ENCODE measurements at places on chromosomes 1 and 21.

GRCh38 chr1:200143347-200143746, 115.8 kb downstream of the NR5A2 start:
- no peak for DNase-seq

DNA sequence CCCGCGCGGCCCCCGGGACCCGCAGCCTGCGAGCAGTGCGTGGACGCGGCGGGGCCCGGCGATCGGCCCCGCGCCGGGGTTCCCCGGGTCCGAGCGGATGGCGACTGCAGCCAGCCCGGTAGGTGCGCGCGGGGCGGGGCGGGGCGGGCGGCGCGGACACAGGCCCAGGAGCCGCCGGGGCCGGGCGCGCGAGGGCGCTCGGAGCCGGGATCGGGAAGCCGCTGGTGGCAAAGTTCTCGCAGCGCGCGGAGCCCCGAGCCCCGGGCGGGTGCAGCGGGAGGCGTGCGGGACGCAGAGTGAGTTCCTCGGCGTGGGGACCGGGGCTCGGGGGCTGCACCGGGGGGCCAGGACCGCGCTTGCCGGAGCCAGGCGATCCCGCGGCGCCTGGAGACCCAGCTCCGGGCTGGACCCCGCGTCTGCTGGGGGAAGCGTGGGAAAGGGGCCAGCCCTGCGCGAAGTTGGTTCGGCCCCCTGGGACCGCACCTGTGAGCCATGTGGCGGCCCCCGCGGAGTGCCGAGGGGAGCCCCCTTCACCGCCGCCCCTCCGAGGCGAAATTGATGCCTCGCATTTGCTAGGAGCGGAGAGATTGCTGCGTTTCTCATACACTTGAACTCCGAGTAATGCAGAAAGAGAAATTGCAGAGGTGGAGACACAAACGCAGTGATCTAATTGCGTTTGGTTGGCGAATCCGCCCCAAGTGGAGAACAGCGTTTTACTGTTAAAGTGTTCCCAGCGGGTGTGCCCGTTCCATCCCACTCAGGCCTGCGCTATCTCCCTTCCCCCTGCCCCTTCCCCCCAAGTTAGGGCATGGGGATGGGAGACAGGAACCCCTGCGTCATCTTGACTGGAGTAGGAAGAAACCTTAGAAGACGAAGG, 228.9 kb upstream of the TMEM51 start:
- DNase-seq = no peak

DNA sequence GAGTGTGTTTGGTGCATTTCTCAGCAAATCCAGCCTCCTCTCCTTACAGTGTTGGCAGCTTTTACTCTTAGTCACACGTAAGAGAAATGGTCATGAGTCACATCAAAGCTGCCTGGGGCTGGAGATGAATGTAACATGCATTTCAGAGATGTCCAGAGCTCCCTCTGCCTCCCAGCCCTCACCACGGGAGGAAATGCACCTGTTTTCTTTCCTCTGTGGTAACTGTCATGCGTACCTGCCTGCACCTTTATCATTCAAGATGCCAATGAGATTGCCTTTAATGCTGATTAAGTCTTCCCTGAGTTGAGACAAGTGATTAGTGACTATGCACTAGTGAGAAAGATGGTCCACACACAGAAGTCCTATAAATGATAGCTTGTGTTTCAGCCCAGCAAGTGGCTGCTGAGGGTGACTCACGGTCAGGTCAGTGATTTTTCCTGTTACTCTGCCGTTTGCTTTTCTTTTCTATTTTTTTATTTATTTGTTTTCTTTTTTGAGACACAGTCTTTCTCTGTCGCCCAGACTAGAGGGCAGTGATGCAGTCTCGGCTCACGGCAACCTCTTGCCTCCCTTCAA, 277.3 kb upstream of the FMN2 start:
- no peak for DNase-seq

DNA sequence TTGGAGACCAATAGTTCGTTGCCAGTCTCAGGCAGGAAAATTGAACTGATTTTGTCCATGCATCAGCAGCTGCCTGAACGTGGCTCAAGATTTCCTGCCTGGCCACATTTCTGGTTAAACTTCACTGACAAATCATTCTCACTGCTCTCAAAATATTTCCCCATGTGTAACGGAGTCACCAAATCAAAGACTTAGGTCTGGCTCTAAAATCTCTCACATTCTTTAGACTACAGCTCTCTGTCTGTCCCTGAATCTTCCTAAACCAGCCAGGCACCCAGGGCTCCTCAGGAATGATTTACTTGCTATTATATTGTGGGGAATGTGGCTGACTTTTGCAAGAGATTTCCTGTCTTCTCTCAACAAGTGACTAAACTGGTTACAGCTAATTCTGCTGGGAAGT, 49.2 kb upstream of the GJA8 start:
- DNase-seq = no peak

- DNase-seq = peak; percentile 39
Observed at GRCh38 chr1:154407198-154408091, 2.3 kb downstream of the IL6R start.

GRCh38 chr1:209527372-209527771, 56.1 kb upstream of the CAMK1G start:
- DNase-seq = no peak

- no peak for DNase-seq
Observed at GRCh38 chr1:20008391-20008841, 29.0 kb upstream of the PLA2G2A start.

GRCh38 chr1:159924025-159924790, 1.1 kb downstream of the TAGLN2 start:
- DNase-seq = peak; percentile 38

GRCh38 chr1:71850936-71851335, 431.4 kb downstream of the NEGR1 start:
- DNase-seq = no peak

GRCh38 chr1:223733898-223734852, 21.8 kb downstream of the CAPN2 start:
- DNase-seq = no peak

DNA sequence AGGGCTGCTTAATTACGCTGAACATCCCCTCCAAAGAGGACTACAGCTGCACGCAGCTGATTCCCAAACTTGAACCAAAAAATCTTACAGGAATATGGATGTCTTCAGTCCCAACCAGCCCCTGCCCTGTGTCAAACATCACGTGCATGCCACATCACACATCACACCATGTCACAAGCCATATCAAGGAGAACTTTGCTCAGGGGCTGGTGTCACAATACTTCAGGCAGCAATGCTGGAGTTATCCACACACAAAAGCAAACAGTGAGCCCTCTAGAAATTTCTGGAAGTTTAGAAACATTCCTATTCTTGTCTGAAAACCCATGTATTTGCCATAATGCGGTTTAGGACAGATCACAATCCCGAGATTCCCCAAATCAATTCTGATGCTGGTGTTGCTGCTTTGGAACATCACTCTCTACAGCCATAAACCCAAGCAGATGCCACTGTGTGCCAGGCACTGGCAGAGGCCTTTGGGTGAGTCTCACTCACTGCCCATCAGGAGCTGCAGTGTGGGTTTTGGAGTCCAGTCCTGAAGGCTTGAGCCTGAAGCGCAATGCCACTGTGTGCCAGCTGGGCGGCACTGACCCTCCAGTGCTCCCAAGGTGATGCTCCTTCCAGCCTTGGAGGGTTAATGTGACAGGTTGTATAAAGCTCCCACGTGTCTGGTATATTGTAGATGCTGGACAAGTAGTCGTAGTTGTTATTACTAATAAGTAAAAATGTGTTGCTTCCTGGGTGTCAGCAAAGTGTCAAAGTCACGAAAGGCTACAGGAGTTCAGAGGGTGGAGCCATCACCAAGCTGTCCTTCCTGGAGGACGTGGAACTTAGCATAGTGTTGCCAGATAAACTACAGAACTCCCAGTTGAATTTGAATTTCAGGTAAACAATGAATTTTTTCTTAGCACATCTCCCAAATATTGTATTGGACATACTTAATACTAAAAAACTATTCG, 20.1 kb upstream of the EFNA1 start:
- DNase-seq = no peak

- no peak for DNase-seq
Observed at GRCh38 chr1:213055767-213056166, 4.7 kb downstream of the RPS6KC1 start.

DNA sequence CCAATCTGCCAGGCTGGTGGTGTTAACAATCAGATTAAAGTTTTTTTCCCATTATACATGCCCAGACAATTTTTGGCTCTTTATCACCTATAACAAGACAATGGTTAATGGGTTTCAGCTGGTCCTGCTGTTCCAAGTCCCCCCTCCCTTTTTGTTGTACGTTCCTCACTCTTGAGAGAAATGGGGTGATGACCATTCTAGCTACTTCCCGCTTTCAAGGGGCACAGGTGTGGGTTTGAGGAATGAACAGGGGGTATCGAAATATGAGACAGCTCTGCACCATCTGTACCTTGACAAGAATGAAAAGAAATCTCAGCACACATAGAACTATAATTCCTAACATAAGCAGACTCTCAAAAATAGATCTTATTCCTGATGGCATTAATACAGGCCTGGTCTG, 326.8 kb downstream of the PTPRU start:
- DNase-seq = no peak

GRCh38 chr1:17874231-17874630, 119.1 kb downstream of the ACTL8 start:
- no peak for DNase-seq

DNA sequence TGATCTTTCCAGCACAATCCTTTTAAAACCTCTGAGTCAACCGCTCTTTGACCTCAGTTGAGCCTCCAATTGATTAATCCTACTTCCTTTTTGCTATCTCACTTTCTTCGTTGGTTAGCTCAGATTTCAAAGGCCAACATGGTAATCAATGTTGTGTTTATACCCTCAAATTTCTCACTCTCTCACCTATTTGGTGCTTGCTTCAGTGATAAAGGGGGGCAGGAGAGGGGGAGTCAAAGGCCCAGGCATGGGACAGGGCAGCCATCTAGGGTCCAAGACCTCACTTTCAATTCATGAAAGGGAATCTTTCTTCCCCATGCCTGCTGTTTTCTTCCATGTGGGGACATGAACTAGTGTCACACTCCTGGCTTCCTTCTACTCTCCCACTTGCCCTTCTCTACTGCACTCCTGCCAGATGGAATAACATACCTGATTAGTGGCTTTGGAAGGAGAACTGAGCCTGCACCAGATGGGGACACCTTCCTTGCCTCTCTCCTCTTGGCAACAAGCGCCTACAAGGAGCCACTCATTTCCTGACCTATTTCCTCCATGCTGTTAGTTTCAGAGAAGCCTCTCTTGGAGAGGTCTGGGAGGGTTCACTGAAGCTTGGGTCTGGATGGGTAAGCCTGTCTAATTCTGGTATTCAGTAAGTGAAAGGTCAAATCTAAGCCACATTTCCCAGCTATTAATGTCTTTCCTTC, 73.3 kb upstream of the ARHGAP29 start:
- DNase-seq = no peak

- DNase-seq = no peak
Observed at GRCh38 chr1:12316331-12316730, 86.5 kb downstream of the VPS13D start.

DNA sequence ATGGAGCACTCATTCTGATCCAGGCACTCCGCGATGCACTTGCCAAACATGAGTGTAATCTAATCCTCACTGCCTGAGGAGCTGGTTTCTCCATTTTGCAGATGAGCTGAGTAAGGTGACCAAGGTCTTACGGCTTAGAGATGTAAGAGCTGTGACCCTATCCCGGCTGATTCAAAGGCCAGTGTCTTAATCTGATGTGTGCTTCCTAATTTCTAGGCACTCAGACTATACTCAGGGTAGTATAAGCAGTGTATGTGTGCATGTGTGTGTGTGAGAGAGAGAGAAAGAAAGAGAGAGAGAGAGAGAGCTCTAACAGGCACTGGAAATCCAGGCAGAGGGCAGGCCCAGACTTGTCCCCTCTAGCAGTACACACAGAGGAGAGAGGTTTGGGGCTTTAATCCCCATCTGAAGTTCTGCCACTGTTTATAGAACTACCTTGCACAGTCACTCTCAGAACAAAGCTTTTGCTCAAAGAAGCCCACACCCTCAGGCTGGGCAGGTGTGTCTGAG, 188.2 kb downstream of the ZBTB18 start:
- no peak for DNase-seq

DNA sequence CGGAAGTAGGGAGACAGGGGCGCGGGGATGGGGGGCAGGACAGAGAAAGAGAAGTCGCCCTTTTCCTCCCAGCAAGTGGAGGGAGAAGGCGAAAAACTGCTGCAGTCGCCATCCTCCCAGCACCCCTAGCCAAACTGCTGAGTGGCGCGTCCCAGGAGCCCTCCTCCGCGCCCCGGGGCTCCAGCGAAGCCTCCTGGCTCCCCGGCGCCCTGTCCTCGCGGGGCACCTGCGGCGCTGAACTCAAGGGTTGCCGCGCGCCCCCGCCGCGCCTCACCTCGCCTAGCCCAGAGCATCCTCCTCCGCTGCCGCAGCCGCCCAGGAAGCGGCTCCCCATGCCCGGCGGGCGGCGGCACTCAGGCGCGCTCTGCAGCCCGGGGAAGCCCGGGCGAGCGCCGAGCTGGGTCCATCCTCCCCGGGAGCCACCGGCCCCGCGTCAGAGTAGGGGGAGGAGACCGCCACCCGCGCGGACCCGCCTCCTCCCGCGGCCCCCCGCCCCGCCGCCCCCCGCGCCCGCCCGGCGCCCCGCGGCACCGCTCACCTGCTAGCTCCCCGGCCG, at the start of gene DAB1:
DAB1 (minus strand) TSS at position 405 of the 556 bp plus-strand sequence. CDS start 133,030 bp downstream, outside the sequence.
- no peak for DNase-seq

GRCh38 chr1:110671361-110671760, 3.4 kb downstream of the KCNA3 start:
- no peak for DNase-seq

GRCh38 chr1:232150770-232151548, 479.0 kb downstream of the SIPA1L2 start:
- no peak for DNase-seq
